ENCODE measurements at places on chromosomes 5 and 9. TPM values are rescaled to one million over a fixed set of nuclear protein-coding genes. Genes with fewer than 3 reads are reported as not detected.

Gene HAVCR2
- 1.8 TPM for polyA plus RNA-seq

Gene QRFP
- not detected for polyA plus RNA-seq

Gene OMD
- not detected for polyA plus RNA-seq

Gene ADGRV1
- not detected for polyA plus RNA-seq

Gene GPR151
- polyA plus RNA-seq, result not detected

Gene TPPP
- polyA plus RNA-seq, result not detected

Gene FBLL1
- not detected for polyA plus RNA-seq

Gene SLC24A2
- not detected for polyA plus RNA-seq

Gene CNTFR
- not detected for polyA plus RNA-seq

Gene SELENOP
- not detected for polyA plus RNA-seq

Gene CCDC152
- polyA plus RNA-seq, result 1.2 TPM

Gene PCDHB9
- 0.31 TPM for polyA plus RNA-seq

Gene OLFM1
- 0.20 TPM for polyA plus RNA-seq
